Stimulated activated CD8-positive, alpha-beta memory T cell treated with anti-CD3 and anti-CD28 coated beads, Interleukin-15, amount 100 ng/mL, for 4 hours (primary cell): ENCODE measurements at places on chromosomes 7 and 10.

DNA sequence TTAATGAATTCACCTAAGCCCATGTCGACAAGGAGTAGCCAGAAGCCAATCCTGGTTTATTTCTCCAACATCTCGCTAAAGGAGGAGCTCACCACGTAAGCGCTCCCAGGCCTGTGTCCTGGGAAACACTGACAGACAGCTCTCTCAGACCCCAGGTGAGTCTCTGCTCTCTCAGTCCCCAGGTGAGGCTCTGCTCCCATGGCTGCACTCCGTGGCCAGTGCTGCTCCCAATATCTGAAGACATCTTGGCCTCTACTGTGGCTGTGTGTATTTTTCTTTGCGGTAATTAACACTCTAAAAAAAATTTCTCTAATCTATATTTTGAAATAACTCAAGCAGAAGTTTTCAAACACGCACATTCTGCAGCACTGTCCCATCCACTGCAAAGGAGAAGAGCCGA, 564.5 kb downstream of the PTPRN2 start:
- DNase-seq, result no peak

GRCh38 chr10:98339799-98340198, 71.8 kb upstream of the LOXL4 start:
- DNase-seq, result no peak

GRCh38 chr10:103911021-103911459, 6.9 kb downstream of the STN1 start:
- no peak for DNase-seq

- DNase-seq, result no peak
Measured at GRCh38 chr10:129184196-129184595, 282.8 kb upstream of the MGMT start.

DNA sequence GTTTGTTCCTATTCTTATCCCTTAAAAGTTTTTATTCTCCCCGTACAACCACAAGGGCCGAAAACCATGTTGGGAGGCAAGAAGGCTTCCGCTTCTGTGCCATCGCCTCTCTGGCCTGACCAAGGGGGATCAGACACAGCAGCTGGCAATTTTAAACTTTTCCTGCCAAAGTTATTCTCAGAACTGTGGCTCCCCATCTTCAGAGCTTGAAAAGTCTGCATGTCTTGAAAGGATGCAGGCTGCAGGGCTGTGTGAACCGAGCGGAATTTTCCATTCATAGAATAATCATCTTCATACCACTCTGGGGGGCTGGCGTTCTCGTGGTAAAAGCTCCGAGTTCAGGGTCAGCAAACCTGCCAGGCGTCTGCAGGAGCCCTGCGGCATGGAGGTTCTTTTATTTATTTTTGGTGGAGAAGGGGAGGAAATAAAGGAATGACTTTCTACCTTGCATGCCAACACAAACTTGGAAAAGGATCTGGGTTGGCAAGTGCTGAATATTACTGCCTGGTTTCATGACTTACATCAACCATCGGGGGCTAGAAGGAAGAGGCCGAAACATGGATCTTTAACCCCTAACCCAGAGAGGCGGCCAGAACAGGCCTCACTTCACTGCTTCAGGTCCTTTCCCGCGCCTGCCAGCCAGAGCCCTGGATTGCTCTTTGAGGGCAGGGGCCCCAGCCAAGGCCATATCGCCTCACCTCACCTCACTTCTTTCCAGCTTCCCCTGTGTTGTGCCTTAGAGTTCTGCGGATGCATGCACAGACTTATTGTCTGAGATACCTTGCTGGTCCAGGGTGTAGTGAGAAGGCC, 3.0 kb upstream of the NANOS1 start:
- DNase-seq, result no peak

GRCh38 chr7:51471210-51471980, 154.8 kb upstream of the COBL start:
- no peak for DNase-seq

- no peak for DNase-seq
Measured at GRCh38 chr7:104950754-104951153, 63.3 kb upstream of the KMT2E start.

GRCh38 chr7:103148131-103148993, 537 bp downstream of the NAPEPLD start:
- no peak for DNase-seq

GRCh38 chr10:122181876-122182275, 89.2 kb upstream of the BTBD16 start:
- no peak for DNase-seq

DNA sequence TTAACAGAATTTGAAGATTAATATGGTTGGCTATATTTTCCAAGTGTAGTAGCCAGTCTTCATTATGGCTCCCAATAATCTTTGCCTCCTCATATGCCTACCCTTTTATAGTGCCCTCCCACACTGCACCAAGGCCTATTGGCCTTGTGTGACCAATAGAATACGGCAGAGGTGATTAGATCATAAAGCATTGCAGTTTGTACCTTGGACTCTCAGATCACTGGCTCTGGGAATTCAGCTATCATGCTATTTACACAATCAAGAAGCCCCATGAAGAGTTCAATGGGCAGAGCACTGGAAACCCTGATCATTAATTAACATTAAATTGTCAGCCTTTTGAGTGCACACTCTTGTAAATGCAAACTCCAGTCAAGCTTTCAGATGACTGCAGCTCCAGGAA, 154.5 kb upstream of the MAGI2 start:
- no peak for DNase-seq

- no peak for DNase-seq
Measured at GRCh38 chr10:88278912-88279311, 304.2 kb downstream of the RNLS start.

DNA sequence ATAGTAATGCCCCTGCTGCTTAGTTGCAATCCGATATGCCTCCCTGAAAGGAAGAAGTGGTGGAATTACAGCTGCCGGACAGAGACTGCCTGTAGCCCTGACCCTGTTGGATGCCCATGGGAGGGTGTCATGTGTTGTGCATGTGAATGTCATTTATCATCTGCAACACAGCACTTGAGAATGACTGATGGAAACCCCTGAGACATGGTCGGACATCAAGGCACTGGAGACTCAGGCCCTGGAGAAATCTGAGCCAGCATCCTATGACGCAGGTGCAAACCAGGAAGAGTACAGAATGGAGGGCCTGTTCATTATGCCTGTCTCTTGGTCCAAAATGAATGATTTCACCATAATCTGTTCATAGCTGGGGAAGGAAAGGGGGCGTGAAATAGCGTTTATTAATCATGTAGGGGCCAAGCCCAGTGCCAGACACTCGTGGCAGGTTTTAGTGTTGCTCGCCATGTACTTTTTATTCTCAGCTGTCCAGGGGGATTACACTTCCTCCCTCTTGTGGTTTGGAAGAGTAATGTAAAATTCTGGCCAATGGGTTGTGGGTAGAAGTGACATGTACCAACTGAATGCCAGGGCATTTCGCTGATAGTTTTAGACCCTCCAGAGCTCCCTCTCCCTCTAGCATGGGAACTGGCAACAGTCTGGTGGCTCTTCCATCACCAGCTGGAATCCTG, 23.0 kb upstream of the LEP start:
- DNase-seq, result no peak

DNA sequence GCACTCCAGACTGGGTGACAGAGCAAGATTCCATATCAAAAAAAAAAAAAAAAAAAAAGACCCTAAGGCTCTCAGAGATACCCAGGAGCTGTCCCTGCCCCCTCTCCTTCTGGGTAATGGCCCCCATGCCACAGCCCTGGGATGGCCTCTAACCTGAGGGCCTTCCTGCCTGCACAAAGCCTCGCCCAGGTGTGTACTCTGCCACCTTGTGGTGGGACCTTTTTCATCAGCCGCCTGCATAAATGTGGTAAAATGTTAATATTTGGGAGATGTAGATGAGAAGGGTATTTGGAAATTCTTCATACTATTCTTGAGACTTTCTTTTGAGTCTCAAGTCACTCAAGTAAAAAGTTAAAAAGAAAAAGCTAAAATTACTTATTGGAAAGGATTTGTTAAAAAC, 46.3 kb upstream of the RNF216 start:
- DNase-seq, result no peak

- DNase-seq, result no peak
Measured at GRCh38 chr10:52752801-52753445, 19.7 kb downstream of the MBL2 start.

DNA sequence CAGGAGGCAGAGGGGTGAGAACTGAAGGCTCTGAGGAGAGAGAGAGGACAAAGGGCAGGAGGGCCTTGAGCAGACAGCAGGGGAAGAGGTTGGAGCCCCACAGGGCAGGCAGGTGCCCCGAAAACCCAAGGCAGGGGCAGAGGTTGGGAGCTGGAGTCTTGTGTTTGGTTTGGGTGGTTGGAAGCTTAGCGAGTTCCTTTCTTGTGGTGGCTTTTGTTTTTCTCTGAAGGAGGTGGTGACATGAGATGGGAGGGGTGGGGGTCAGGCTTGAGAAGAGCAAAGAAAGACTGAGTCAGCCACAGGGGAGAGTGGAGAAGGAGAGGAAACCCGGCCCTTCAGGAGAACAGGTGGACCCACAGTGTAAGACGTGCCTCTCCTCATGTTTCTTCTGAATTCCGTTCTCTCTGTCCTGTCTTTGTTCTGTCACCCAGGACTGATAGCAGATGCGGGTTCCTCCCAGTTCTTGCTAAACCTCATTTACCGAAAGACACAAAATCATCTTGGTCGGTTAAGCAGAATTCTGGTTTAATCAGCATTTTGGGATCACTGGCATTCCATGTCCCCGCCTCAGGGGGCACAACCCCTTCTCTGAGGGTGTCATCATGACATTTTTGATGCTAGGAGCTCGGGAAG, 95.3 kb downstream of the INSYN2A start:
- no peak for DNase-seq

DNA sequence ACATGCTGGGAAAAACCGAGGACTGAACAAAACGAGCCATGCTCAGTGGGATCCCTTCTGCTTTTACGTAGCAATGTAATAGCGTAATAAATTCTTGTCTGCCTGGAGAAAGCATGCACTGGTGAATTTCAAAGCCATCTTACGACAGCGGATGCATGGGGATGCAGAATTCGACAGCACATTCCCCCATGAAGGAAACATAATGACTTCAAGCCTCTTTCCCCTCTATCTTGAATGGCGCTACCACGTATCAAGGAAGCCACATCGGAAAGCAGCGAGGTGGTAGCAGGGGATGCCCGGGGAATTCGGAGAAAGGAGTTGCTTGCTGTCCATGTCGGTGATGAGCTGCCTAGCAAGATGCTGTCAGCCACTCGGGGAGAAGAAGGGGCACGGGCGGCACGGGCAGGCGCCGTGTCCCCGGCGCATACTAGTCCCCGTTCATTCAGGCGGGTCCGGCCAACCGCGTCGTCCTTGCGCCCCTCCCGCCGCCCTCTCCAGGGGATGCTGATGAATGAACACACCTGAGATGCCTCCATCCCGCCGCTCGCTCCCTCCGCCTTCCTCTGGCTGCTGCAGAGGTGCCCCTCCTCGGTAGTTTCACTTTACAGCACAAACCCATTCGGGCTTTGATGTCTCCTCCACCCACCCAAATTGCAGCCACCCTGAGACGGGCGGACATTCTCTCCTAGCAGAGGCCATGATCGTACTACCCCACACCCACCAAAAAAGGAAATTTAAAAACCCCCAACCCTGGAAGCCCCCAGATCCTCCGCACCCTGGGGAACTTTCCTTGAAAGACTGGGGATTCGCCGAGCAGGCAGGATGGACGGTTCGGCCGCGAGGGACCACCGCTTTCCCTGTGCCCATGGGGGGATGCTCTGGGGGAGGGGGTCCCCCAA, 644 bp downstream of the SORBS1 start:
- peak; percentile 9 for DNase-seq

DNA sequence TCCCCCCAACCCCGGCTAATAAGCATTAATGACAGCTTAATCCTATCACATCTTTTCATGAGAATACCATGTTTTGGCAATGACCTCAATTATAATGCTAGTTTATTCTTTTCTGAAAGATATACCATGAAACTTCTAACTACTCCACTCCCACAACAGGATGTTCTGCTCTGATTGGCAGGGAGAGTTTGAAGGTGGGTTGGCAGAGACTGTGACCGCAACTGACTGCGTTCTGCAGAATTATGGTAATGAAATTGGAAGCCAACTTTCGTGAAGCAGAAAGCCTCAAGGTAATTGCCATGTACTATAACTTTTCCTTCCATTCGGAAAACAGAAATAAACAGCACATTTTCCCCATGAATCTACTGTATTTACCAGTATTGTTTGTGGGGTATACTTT, 288.2 kb upstream of the SEMA3D start:
- DNase-seq, result no peak

GRCh38 chr7:92460510-92460909, 13.2 kb downstream of the GATAD1 start:
- DNase-seq, result no peak

DNA sequence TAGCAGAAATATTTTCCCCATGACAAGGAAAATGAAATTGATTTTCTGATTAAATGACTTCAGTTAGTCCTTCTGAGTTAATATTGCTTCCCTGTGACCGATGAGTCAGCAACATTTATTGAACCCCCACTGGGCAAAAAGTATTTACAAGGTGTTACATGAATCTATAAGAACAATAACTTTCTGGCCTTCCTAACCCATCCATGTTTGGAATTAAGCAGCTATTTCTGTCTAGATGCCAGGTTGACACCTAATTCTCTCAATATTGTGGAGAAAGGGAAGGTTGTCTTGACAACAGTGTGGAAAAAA, 112.9 kb upstream of the JAZF1 start:
- no peak for DNase-seq

DNA sequence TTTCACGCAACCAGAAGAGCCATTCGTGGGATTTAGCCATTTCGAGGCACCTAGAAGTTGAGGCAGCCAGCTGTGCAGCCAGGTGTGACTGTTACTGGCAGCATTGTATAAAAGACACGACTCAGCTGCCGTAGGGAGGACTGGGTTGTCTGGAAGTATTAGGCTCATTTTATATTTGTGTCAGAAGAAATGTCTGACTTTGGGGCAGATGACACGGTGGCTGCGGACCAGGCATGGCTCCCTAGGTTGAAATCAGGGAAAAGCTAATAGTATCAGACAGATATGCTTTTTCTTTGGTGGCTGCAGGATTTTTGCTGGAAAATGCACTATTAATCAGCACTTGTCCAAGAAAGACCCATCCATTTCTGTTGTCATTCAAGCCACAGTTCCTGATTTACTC, 4.2 kb upstream of the DPYSL4 start:
- no peak for DNase-seq

DNA sequence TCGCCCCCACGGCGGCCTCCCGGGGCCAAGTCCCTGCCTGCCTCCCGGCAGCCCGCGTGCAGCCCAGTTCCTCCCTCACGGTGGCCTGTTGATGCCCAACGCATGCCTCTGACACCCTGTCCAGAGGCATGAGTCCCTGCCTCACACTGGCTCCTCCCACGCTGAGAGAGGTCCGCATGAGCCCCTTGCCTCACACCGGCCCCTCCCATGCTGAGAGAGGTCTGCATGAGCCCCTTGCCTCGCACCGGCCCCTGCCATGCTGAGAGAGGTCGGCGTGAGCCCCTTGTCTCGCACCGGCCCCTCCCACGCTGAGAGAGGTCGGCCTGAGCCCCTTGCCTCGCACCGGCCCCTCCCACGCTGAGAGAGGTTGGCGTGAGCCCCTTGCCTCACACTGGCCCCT, 59.9 kb downstream of the CCDC201 start:
- no peak for DNase-seq

DNA sequence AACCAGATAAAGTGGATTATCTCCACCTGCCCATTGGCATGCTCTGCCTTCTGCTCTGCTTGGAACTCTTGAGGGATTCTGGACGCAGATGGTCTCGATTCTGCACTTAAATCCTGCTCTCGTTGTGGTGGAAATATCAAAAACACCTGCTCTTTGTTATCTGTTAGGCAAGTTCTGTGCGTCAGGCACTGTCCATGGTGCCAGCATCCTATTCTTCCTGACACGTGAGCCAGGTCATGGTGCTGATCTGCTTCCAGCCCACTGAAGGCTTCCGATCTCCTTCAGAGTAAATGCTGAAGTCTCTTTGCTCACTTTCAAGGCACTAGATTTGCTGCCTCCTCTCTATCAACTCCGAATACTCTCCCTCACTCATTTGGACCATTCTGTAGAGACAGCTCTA, 505.6 kb downstream of the HTR7 start:
- DNase-seq, result no peak
